ENCODE measurements at places on chromosomes 2 and 18.

DNA sequence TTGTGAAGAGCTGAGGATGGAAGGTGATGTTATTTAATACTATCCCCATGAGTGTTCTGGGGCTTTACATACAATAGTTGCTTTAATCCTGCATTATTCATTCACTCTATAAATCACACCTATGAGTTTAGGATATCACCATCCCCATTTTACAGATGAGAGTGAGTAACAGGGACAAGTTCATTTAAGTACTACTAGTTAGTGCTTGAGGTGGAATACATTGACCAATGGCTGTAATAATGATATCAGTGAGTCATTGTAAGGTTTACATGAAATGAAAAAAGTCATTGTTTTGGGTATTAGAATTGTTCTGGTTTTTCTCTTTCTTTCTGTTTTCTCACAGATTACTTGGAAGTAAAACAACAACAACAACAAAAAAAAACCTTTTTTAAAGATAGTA, 42.5 kb downstream of the TANC1 start:
- no peak for DNase-seq

- no peak for DNase-seq
Observed at GRCh38 chr2:28640908-28641300, 110.7 kb upstream of the PPP1CB start.

- DNase-seq: no peak
Observed at GRCh38 chr18:76967721-76968472, 145.5 kb downstream of the ZNF236 start.

DNA sequence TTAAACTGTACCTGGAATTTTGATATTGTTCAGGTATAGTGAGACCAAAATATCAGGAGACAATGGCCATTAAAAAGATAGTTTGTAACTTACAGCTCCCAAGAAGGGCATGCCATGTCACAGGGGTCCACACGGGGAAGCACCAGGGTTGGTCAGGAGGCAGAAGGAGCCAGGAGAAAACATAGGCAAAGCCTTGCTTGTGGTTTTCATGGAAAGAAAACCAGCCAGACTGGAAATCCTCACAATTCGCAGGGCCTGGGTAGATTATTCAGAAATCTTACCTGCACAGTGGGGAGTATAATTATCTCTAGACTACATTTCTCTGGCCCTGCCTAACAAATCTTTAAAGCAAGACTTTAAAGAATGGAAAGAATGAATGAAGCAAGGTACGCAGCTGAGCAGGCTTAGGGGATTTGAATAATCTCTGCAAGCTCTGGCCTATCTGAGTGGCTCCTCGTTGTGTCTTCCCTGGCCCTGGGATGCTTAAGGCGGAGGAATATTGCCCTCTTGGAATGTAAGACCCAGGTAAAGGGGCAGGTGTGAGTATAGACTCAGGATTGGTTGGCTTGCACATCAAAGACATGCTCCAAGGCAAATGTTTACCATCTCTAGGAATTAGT, 66.9 kb upstream of the CDC42EP3 start:
- DNase-seq: no peak

GRCh38 chr2:10915731-10916276, 4.1 kb downstream of the KCNF1 start:
- DNase-seq: no peak
